Hematopoietic multipotent progenitor cell treated with erythropoietin and hydrocortisone succinate and interleukin-3 and kit ligand, for 6 days (in vitro differentiated cells): ENCODE measurements at places on chromosomes 1 and 21.

GRCh38 chr1:32703479-32704291 lies 1.1 kb upstream of the SYNC start:
- no peak for DNase-seq

DNA sequence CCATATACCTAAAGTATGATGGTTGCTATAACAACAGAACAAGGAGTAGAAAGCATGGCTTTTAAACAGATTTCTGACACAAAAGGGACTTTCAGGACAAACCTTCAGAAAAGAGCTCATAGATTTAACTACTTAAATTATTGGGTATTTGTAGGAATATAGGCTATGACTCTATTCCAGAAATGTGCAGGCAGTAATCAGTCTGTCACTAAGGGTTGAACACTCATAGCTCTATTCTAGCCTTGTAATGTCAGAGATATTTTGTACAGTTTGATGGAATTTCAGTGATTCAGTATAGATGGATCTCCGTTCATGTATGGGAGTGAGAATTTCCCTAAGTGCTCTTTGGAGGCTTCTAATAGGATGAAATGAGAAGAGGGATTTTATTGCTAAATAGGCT lies 82.8 kb downstream of the EXTL2 start:
- no peak for DNase-seq

DNA sequence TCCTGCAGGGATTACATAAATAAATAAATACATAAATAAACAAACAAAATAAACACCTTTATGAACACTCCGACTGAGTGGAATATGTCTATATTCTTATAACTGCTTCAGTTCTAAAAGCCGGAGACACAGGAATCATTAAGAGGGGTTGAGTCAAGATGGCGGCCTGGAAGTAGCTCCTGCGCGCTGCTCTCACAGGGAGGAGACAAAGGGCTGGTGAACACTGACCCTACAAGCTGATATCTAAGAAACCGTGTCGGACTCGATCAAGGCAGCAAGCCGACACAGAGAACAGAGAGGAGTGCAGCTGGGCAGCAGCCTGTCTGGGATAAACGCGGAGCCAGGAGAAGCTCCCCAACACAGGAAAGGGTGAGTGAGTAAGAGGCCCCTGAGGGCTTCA lies 1098.6 kb upstream of the NCAM2 start:
- DNase-seq = no peak

- DNase-seq = peak; percentile 27
Measured at GRCh38 chr1:161720956-161721737, at the start of gene FCRLB. FCRLB (plus strand) TSS chr1:161721544; CDS start chr1:161722673, 1,129 bp downstream.

DNA sequence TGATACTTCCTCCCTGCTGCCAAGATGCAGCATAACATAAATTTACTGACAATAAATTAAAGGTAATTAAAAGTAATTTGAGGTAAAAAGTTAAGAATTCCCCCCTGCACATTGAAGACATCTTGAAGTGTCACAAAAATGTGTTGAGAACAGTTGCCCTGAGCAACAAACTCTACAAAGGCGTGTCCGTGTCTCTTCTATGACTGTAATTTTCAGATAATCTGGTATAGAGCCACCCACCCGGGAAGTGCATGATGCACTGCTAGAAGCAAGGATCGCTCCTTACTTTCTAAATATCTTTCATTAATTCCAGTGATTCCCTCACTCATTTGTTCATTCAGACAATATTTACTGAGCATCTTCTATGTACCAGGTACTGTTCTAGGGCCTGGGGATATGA lies 11.0 kb upstream of the CASQ1 start:
- DNase-seq = peak; percentile 41

DNA sequence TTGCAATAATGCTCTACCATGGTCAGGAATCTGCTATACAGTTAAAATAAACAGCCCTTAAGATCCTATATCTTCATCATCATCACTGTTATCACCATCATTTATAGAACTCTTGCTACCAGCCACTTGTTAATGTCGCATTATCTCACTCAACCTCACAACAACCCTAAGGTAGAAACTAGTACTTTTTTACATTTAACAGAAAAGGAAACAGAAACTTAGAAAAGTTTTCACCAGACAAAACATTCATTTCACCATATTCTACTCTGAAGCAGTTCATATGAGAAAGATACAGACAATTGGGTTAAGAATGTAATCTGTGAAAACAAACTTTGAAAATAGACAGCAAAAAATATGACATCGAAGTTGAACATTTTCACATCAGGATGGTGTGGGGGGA lies 262.6 kb downstream of the ATG4C start:
- DNase-seq = no peak

- no peak for DNase-seq
Measured at GRCh38 chr1:22884806-22885530, 87.7 kb downstream of the LACTBL1 start.

- DNase-seq = no peak
Measured at GRCh38 chr21:42236014-42236413, 17.1 kb downstream of the ABCG1 start.

DNA sequence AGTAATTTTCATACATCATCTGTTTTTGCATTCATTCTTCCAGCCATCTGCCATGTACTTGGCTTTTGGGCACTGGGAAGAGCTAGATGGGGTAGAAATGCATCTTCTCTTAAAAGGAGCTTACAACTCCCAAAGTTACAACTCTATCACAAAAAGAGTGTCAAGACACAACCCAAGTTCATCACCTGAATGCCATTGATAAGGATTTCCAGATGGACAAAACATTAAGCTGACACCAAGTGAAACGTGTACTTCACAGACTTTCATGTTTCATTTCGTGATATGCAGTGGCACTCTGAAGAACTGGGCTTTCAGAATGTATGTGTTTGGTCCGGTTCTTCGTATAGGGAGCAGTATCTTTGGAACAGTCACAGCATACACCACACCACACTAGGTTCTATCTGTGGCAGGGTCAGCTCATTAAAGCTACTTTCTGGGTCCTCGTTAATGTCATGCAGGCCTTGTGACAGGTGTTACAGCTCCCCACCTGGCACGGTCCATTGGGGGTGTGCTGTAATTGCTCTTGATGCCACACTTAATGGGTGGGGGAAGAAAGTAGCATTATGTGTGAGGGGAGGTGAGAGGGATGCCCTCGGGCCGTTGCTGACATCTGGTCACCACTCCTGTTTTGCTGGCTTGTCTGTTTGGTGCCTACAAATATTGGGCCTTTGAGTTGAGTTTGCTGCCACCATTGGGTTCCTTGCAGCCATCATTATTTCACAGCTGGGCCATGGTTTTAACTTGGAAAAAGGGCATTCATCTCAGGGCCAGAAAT lies 164.9 kb downstream of the NFIA start:
- peak; percentile 36 for DNase-seq

DNA sequence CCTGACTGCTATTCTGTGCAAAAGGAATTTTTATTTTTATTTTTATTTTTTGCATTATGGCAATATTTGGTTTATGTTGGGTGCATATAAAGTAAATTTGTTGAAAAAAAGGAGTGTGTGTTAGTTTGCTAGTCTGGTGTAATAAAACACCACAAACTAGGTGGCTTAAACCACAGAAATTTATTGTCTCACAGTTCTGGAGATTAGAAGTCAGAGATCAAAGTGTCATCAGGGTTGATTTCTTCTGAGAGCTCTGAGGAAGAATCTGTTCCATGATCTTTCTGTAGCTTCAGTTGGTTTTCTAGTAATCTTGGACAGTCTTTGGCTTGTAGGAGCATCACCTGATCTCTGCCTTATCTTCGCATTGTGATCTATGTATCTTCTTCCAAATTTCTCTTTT lies 6.5 kb downstream of the SLC30A7 start:
- no peak for DNase-seq

GRCh38 chr1:170675865-170676264 lies 11.9 kb downstream of the PRRX1 start:
- no peak for DNase-seq

- no peak for DNase-seq
Measured at GRCh38 chr21:40696246-40696645, 150.7 kb downstream of the DSCAM start.

DNA sequence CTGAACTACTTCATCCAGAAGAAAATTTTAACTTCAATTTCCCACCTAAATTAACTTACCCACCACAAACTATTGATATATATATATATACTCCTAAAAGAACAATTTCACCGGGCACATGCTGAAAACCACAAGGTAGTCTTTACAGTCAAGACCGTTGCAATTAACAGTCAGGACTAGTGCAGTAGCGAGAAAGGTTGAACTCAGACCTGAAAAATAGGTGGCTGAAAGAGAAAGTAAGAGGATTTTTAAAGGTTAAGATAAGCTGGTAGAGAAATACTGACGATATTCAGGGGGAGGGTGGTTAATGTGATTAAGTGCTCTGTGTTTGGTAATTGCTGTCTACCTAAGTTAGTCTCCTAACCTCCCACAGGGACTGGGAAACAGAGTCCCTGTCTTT lies 1153.5 kb upstream of the TMPRSS15 start:
- DNase-seq = no peak

DNA sequence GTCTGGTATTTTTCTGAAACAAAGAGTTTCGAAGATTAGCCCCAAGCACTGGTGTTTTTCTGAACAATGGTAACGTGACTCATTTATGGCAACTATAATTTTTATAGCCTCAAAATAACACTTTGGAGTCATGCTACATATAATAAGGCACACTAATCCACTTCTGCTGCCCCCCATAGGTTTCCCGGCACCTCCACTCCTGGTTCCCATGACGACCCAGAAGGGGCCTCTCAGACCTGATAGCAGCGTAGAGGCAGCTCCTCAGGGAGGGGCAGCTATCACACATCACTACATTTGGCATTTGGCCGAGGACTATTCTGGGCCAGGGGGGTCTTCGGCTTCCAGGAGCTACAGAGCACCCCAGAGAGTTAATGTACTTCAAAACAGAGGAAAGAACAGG lies 23.3 kb downstream of the CAPN8 start:
- no peak for DNase-seq

DNA sequence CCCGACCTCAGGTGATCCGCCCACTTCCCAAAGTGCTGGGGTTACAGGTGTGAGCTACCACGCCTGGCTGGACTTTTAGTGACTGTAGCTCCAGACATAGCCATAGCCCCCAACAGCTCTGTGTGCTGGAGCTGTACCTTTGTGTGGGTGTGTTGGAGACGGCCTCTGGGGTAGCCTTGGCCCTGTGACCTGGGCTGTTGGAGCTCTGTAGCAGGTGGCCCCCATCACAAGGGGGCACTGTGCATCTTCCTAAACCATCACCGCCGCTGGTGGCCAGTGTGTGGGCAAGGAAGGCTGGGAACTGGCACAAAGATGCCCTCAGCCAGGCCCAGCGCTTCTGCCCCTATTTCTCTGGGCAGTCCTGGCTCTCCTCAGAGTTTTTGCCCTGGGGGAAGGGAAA lies 38.4 kb upstream of the FOXO6 start:
- peak; percentile 77 for DNase-seq

DNA sequence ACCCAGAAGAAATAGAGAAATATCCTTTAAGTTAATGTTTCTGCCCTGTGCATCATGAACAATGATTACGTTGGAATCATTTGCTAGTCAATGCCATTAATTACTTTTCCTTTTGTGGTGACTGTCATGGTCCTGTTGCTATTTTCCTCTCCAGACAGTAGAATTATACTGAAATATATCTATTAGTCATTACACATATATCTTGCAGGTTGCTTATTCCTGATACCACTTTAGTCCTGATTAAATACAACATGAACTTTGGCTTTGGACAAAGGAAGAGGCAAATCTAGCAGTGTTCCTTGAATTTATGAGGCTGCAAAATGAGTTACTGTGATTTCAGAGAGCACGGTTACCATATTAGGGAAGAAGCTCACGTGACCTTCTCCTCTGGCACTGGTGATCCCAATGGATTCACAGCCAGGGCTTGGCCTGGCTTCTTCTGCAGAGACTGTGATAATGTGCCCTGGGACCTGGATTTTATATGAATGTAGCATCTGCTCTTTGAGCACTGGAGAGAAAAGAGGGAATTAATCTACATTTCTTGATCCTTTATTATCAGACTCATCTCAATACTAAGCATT lies 12.4 kb upstream of the KRTAP19-8 start:
- DNase-seq = no peak

GRCh38 chr1:70164350-70164749 lies 41.0 kb downstream of the LRRC40 start:
- DNase-seq = no peak

DNA sequence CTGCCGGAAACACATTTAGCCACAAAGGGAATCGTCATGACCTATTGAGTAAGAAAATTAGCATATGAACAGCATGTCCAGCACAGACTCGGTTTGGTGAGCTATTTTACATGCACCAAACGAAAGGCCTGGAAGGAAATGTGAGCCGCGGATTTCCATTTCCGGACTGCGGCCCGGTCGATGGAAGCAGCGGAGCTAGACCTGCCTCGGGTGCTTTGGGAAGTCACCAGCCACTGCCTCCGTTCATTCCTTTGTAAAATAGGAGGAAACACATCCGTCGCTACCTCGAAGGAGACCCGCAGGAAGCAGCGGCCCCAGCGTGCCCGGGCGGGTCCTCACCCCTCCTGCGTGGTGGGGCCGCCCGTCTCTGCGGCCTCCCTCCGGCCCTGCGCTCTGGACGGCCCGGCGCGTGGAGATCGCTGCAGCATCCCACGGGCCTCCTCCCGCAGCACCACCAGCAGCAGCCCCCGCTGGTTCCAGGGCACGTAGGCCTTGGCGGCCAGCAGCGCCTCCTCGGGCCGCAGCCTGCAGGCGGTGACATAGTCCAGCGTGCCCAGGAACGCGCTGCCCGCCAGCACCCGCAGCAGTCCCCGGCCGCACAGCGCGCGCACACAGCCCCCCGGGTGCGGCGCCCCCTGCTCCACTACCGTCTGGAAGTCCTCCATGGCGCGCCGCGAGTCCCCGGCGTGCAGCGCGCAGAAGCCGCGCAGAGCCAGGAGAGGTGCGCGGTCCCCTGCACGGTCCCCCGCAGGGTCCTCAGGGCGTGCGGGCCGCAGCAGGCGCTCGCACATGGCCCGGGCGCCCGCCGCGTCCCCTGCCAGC lies 12.1 kb downstream of the TTC34 start:
- peak; percentile 33 for DNase-seq

DNA sequence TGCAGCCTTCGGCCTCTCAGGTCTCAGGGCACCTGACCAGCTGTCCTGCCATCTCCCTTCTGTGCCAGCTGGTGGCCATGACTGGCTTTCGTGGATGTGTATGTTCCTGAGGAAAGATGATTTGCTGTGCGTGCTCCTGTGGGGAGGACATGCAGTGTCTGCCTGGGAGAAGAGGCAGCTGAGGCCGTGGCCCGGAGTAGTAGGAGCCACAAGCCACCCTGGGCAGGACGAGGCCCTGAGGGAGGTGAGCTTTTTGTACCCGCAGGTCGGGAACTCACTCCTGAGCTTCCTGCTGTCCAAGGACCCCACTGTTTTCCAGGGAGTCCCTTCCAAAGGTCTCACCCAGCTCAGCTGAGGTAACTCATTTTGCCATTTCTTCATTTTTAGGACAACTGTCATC lies 58.5 kb downstream of the PIK3CD start:
- no peak for DNase-seq

- DNase-seq = no peak
Measured at GRCh38 chr1:116740746-116741145, 13.5 kb upstream of the CD2 start.
